ENCODE measurements at places on chromosomes 12 and 14.

DNA sequence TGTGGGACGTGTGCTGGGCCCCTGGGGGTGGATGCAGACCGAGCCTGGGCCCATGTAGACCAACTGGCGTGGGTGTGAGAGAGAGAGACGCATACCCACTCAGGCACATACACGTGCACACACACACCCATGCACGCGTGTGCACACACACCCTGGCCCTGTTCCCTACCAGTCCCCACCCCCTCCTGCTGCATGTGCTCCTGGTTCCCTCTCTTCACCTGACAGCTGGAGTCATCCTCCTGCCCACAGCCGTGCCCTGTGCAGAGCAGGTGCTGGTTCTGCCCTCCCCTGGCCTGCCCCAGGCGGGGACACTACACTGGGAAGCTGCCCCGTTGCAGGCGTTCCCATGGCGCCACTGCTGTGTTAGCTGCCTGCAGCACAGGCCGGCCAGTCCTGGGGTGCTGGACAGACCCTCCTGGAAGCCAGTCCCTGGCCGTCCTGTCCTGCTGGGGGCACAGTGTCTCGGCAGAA lies 18.5 kb downstream of the PACS2 start:
- DNase-seq, result no peak

DNA sequence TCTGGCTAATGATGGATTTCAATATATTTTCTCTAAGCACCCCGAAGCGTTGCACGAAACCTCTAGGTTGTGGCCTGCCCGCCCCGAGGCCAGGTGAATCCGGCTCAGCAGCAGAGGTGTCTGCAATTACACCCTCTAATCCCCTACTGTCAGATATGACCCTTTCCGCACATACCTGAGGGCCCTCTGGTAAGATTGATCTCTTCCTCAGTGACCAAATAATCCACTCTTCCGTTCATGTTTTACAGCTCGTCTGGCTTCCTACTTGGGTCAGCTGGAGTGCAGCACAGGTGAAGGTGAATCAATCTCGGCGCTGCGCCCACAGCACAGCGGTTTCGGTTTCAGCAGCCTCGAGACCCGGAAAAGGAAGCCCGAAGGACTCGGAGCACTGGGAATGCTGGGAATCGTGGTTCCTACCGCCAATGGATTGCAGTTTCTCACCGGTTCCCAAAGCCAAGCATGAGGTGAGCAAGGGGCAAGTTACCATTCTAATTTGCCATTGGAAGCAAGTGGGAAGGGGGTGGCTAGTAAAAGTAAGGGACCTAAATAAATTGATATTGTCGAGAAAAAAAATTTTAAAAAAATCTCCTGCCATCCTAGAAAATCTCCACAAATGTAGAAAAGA lies at the start of gene SYNJ2BP:
Gene SYNJ2BP (minus strand): TSS at position 366 of the 625 bp plus-strand sequence. CDS start 127 bp downstream, at position 239.
- DNase-seq, result peak; percentile 66

GRCh38 chr14:69287098-69288010 lies 27.4 kb downstream of the GALNT16 start:
- no peak for DNase-seq

DNA sequence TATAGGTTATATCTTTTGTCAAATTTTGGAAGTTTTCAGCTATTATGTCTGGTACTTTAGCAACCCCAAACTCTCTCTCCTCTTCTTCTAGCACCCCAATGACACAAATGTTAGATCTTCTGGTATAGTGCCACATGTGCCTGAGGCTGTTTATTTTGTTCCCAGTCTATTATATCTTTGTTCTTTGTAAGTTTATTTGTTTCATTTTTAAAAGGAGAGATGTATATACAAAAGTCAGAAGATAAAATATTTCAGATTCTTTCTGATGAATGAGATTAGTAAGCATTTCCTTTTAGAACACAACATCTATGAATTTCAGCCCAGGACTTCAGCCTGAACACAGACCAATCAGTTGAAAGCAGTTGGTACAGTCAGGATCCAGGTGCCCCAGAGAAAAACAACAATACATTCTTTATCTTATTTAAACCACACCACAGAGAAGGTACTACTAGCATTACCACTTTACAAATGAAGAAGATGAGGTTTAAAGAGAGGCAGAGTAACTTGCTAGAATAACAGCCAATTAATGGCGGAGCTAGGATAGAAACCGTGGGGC lies 114.1 kb upstream of the BTG1 start:
- DNase-seq, result no peak

DNA sequence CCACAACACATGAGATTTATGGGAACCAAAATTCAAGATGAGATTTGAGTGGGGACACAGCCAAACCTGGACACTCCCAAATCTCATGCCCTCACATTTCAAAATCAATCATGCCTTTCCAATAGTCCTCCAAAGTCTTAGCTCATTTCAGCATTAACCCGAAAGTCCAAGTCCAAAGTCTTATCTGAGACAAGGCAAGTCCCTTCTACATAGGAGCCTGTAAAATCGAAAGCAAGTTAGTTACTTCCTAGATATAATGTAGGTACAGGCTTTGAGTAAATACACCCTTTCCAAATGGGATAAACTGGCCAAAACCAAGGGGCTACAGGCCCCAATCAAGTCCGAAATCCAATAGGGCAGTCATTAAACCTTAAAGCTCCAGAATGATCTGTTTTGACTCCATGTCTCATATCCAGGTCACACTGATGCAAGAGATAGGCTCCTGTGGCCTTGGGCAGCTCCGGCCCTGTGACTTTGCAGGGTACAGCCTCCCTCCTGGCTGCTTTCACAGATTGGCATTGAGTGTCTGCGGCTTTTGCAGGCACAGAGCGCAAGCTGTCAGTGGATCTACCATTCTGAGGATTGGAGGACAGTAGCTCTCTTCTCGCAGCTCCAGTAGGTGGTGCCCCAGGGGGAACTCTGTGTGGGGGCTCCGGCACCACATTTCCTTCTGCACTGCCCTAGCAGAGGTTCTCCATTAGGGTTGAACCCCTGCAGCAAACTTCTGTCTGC lies 60.1 kb downstream of the LRIG3 start:
- DNase-seq, result no peak

Measured in brain microvascular endothelial cell (primary cell).